Aorta (tissue), 5 donors: ENCODE measurements at places on chromosomes 5 and 9. TPM values are rescaled to one million over a fixed set of nuclear protein-coding genes. Genes with fewer than 3 reads are reported as not detected.

DNA sequence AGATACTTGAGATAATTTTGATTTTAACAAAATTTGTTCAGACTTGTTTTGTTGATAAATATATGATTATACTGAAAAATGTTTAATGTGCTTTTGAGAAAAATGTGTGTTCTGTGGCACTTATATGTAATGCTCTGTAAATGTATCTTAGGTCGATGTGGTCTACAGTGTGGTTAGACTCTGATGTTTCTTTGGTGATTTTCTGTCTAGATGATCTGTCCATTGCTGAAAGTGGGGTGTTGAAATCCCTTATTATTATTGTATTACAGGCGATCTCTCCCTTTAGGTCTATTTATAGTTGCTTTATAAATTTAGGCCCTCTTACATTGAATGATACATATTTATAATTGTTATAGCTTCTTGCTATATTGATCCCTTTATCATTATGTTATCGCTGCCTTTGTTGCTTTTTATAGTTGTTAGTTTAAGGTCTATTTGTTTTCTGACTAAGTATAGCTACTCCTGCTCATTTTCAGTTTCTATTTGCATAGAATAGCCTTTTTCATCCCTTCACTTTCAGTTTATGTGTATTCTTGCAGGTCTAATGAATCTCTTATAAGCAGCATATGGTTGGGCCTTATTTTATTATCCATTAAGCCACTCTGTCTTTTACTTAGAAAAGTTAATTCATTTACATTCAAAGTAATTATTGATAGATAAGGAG, 124.3 kb downstream of the MRPS30 start:
- no peak overlapping the region for H3K27ac ChIP-seq
- H3K4me3 ChIP-seq: no peak overlapping the region
- no peaks in the 10 kb centered on the region for H3K27me3 ChIP-seq
- DNase-seq: no peak
- H3K36me3 ChIP-seq: no peaks in the 10 kb centered on the region
- no peaks in the 10 kb centered on the region for H3K4me1 ChIP-seq

GRCh38 chr9:137552022-137552768, 516 bp downstream of the MRPL41 start:
- H3K27ac ChIP-seq: peak overlapping the region; percentile 35
- no peaks in the 10 kb centered on the region for H3K4me1 ChIP-seq
- H3K27me3 ChIP-seq: no peaks in the 10 kb centered on the region

- H3K27ac ChIP-seq: peak overlapping the region; percentile 12
- H3K27me3 ChIP-seq: no peaks in the 10 kb centered on the region
- no peak overlapping the region for H3K4me3 ChIP-seq
- H3K36me3 ChIP-seq: no peaks in the 10 kb centered on the region
These were observed 32.5 kb downstream of the HABP4 start for GRCh38 chr9:96482476-96482875.

Gene SPOCK1
- total RNA-seq: 67.8 TPM

GRCh38 chr5:58898006-58898405, 315.1 kb downstream of the RAB3C start:
- no peaks in the 10 kb centered on the region for H3K36me3 ChIP-seq
- no peak for DNase-seq
- H3K4me3 ChIP-seq: no peak overlapping the region
- no peak overlapping the region for H3K27ac ChIP-seq

DNA sequence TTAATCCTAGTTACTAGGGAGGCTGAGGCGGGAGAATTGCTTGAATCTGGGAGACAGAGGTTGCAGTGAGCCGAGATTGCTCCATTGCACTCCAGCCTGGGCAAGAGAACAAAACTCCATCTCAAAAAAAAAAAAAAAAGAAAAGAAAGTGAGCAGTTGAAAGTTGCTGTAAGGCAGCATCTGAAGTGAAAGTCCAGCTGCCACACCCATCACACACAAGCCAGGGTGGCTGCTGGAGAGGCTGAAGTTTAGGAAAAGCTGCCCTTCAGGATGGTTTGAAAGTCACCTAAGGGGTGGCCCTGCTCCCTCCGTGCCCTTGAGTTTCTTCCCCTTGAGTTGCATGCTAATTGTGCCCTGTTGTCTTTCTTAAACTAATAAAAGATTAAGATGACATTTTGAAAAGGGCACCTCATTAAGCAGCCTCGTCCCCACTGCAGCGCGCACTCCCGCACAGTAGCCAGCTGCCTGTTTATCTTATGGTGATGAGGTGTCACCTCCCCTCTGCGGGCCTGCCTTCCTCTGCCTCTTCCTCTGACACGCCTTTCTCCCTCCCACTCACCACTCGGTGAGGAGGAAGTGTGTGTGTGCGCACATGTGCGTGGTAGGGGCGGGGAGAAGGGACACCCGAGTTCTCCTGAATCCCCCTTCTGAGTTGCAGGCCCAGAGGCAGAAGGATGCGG, 104.2 kb upstream of the PANK3 start:
- no peaks in the 10 kb centered on the region for H3K27me3 ChIP-seq
- no peaks in the 10 kb centered on the region for H3K36me3 ChIP-seq
- no peak for DNase-seq
- H3K4me1 ChIP-seq: no peaks in the 10 kb centered on the region
- H3K4me3 ChIP-seq: no peak overlapping the region

GRCh38 chr5:22938362-22938761, 85.2 kb upstream of the CDH12 start:
- no peak overlapping the region for H3K4me3 ChIP-seq
- no peak for DNase-seq
- no peak overlapping the region for H3K27ac ChIP-seq
- H3K36me3 ChIP-seq: no peaks in the 10 kb centered on the region
- H3K4me1 ChIP-seq: no peaks in the 10 kb centered on the region

- no peak overlapping the region for H3K4me3 ChIP-seq
- no peaks in the 10 kb centered on the region for H3K36me3 ChIP-seq
- H3K4me1 ChIP-seq: no peaks in the 10 kb centered on the region
- DNase-seq: no peak
- H3K27ac ChIP-seq: no peak overlapping the region
These were observed 1.3 kb downstream of the ARAP3 start for GRCh38 chr5:141680751-141681201.

Gene CAVIN4
- 1.1 TPM for total RNA-seq

Gene TNFSF8
- 5.8 TPM for total RNA-seq

Gene BOD1
- 29.2 TPM for total RNA-seq
